WTC11 (cell line): ENCODE measurements at places on chromosomes 1 and 21.
A peak's percentile ranks its signal among the peaks of the same experiment; 100 is the strongest.

DNA sequence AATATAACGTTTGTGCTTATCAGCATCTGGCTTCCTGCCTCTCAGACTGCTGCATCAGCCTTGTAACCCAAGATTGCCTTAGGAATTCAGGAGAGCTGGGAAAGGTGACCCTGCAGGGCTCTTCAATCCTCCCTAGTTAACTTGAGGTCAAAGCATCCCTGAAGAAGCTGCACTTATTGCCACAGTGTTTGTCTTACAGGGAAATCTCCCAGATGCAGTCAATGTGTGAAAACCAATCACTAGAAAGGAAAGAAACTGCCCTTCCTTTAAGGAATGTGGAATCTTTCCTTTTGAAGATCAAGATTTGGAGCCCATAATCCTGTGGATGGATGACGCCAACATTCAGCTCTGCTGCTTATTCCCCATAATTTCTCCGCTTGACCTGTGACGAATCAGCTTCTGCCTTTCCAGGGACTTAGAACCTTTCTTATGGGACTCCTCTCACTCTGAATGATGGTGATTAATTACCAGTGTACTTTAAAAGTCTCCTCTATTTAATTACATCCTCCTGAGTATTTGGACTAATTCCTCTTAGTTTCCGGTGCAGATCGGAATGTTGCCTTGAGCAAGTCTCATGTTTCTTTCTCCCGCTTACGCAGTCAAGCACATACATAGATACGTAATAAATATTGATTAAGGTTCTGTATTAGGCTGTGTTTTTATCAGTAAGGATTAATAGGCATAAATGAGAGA is 14.4 kb downstream of the ADAMTS5 start:
- no peak for DNase-seq

DNA sequence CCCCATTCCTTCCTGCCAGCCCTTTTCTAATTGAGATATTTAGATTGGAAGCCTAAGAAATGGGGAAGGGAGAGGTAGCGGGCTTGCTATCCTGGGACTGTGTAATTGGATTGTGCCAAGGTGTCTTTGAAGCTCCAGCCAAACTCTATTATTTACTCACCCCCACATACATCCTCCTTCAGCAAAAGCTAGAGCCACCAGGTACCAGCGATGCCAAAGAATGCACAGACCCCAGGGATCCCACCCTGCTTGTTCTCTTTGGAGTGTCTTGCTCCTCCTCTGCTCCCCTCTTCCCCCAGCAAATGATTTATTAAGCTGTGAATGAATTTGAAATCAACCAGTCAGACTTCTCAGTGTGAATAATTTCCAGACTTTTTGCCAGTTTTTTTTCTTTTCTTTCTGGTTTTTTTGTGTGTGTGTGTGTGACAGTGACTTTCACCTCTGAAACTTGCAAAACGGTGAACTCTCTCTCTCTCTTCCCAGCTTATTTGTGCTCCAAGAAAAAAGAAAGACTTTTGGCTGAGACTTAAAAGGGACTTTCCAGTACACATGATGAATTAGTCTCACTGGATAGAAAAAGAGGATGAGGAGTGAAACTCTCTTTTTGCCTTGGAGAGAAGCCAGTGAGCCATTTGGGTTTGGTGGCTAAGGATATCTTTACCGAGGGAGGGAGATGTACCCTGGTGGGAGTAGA is 1.8 kb downstream of the VASH2 start:
- no peak for DNase-seq

GRCh38 chr1:243596431-243597062 is 253.5 kb downstream of the AKT3 start:
- DNase-seq = no peak

DNA sequence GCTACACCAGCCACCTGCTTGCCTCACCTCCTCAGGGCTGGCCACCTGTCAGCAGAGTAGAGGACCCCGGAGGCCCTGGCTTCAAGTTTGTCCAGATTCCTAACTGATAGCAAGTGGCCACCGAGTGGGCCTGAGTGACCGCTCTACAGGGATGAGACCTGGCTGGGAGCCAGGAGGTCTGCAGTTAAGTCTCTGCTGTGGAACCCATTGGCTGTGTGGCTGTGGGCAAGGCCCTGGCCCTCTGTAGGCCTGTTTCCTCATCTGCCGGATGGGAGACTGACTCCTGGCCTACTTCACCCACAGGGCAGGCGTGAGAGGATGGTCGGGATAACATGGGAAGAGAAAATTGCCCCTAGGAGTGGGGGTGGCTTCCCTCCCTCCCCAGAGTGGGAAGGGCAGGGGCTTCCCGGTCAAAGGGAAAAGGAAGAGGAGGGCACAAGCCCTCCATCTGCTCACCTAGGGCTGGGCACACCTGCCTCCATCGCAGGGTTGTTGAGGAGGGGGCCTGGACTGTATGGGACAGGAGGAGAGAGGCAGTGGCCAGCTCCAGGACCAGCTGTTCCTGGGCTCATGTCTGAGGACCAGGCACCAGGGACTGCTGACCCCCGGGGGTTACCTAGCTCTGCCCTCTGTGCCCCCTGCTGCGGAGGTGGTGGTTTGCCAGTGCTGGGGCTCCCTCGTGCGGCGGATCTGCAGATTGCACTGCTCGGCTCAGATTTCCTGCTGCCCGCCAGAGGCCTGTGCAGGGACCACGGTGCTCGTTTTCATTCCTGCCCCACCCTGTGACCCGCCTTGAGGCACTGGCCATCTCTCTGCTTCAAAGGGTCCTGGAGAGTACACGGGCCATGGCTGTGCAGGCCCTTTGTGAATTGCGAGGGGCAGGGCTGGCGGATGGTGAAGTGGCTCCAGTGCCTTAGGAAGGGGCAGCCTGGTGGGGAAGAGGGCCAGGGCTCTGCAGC is 9.1 kb upstream of the MTFR1L start:
- peak; percentile 96 for DNase-seq

DNA sequence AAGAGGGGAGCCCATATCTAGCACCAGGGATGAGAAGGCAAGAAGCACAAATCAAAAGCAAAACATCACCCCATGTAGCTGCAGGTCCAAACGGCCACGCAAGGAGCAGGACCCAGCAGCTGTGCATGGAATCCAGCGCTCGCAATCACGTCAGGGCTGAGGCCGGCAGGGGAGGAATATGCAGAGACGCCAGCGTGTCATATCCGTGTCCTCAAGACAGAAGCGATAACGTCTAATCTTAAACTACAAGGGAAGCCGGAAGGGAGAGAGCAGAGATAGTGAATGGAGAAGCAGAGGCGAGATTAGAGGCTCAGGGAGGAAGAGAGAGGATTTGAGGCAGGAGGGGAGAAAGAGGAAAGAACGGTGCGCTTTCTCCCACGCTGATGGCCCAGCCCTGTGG is 39.1 kb downstream of the FBXO2 start:
- no peak for DNase-seq

- no peak for DNase-seq
These were observed 12.5 kb downstream of the PM20D1 start for GRCh38 chr1:205837382-205837970.

DNA sequence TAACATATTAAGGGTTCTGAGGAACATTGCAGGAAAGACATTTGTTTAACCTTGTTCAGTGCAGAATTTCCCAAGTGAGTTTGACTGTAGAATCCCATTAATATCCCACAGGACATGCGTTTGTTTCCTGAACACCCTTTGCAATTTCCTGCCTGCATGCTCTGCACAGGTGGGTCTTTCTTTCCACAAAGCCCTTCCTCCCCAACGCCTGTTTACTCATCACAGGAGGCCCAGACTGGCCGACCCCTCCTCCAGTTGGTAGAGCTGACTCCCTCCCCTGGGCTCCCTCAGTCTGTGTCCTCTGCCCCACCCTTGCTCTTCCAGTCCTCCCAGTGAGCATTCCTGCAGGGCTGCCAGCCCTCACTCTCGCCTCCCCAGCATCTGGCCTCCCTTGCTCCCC is 47.5 kb upstream of the CTPS1 start:
- peak; percentile 13 for DNase-seq
